Activated CD8-positive, alpha-beta memory T cell treated with anti-CD3 and anti-CD28 coated beads, Interleukin-2, amount 50 U/mL, for 48 hours (primary cell): ENCODE measurements at places on chromosomes 16 and 17.

DNA sequence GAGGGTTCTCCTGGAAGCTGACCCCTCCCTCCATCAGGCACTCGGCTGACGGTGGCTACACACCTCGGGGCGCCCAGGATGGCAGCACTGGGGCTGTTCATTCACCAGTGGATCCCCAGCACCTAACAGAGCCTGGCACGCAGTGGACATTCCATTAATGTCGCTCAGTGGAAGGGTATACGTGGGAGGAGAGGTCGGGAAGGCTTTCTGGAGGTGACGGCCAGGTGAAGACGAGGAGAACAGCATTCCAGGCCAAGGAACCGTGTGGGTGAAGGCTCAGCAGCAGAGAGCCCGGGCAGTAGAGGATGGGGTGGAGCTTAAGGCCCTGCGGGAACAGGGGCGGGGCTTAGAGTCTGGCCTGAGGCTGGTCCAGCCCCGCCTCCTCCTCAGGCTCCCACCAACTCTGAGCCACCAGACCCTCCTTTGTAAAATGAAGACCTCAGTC, 2.5 kb upstream of the HS3ST6 start:
- no peak for DNase-seq

- no peak for DNase-seq
Observed at GRCh38 chr17:17425591-17425990, 51.2 kb upstream of the MED9 start.

- DNase-seq: no peak
Observed at GRCh38 chr17:27778183-27778582, 22.1 kb downstream of the NOS2 start.

- DNase-seq: no peak
Observed at GRCh38 chr16:48914070-48914469, 304.1 kb upstream of the N4BP1 start.

DNA sequence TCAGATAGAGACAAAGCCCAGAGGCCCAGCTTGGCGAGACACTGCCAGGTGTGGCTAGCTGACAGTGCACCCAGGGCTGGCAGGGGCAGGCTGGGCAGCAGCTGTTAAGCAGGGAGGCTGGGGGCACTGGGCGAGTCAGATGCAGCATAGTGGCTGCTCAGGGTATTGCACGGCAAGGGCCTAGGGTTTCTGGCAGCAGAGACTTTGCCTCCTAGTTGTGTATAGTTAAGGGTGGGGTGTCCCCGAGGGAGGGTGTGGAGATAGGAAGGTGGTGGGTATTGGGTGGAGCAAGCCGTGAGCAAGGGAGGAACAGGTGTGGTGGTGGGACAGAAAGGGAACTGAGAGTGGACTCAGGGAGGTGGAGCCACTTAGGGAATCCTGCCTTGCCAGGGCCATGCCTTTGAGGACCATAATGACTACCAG, 66.0 kb downstream of the SMPD3 start:
- DNase-seq: no peak

- no peak for DNase-seq
Observed at GRCh38 chr16:66961914-66962313, 848 bp downstream of the CES3 start.

- DNase-seq: no peak
Observed at GRCh38 chr17:80931421-80932265, 60.0 kb upstream of the CHMP6 start.

GRCh38 chr16:51577621-51578303, 426.7 kb upstream of the SALL1 start:
- no peak for DNase-seq

- DNase-seq: no peak
Observed at GRCh38 chr17:81249223-81250040, 10.3 kb downstream of the NDUFAF8 start.

GRCh38 chr16:11893571-11893970, 22.2 kb downstream of the GSPT1 start:
- no peak for DNase-seq

DNA sequence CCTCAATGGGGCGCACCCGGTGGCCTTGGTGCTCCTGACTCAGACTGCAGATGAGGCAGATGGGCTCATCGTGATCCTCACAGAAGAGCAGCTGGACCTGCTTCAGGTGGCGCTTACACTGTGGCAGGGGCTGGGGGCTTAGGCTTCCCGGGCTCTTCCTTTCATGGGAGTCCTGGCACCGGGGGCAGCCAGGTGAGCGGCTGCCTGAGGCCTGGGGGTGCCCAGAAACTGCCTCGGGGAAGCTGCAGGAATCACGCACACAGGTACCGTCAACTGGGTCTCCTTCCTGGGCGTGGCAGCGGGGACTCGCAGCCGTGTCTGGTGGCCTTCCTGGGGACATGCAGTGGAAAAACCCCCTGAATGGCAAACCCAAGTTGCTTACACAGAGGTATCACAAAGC, 7.0 kb downstream of the MEFV start:
- DNase-seq: no peak

DNA sequence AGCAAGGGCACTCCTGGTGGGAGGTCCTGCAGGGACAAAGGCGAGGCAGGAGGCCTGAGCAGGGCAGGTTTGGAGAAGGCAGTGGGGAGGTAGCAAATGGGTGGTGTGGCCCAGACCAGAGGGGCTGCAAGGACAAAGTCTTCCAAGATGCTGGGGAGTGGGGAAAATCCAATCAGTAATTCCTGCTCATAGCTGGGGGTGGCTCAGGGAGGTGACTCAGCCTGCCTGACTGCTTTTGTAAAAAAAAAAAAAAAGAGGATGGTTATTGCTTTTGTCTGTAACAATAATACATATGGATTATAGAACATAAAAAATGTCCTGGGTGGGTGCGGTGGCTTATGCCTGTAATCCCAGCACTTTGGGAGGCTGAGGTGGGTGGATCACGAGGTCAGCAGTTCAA, 5.2 kb downstream of the IL34 start:
- DNase-seq: peak; percentile 6

DNA sequence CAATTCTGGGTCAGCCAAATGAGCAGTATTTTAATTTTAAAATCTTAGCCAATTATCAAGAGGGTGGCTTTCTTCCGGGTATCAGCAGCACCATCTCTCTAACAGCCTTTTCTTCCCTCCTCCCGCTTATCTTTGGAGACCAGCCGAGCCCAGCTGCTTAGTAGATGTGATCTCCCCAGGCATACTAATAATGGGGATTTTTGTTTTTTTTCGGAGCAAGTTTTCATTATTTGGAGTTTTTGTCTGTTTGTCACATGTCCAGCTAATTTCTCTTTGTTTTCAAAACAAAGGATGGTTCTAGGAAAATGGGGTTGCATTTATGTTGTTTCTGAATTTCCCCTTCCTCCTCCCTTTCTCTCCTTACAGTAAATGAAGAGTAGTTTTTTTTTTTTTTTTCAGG, 170.5 kb upstream of the MPHOSPH6 start:
- DNase-seq: no peak
